ENCODE measurements at places on chromosomes 2 and 18.

GRCh38 chr2:141041281-141041680, 1089.5 kb downstream of the LRP1B start:
- DNase-seq, result no peak

DNA sequence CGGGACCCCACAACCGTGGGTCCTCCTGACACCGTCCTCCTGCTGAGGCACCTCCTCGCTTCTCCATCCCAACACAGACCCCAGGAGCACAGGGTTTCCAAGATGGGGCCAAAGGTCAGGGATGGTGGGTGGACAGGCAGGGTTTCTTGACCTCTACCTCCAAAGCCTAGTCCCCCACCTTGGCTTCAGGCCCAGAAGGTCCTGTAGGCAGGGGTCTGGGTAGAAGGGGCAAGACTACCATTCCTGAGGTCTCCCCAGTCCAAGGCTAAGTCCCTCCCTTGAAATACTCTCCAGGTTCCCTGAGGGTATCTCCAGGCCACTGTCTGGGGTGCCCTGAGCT, 7.1 kb downstream of the CYP26B1 start:
- DNase-seq, result no peak

DNA sequence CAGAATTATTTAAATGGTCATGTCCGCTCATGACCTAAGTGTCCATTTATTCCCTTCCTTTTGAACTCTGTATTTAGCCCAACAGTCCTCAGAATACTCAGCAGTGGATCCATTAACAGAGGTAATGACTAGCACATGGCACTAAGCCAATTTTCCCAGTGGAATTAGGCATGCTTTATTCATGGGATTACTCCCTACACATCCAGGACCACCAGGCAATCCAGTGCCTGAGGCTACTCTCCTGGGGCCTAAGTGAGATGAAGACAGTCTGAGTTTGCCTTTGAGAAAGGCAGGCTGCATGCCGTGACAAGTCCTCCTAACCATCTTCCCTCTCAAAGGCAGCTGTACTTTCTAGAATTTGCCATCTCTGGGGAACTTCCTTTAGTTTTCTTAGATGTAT, 128.6 kb downstream of the SPOPL start:
- DNase-seq, result no peak

GRCh38 chr2:32951672-32952071, 4.9 kb downstream of the LTBP1 start:
- DNase-seq, result no peak

DNA sequence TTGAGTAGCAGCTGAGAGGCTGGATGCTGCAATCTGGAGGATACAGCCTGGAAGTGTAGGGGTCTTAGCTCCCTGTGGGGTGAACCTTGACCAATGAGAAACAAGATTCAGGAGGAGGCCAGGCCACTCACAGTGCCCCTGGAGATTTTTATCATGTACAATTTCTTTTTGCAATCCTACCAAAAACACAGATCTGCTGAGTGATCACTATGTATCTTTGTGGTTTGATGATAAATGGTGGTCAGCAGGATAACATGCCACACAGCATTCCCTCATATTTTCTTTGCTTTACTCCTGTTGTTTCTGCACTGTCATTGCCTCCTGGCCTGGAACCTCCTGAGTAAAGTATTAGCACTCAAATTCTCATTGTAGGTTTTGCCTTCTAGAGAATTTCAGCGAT, 357.9 kb downstream of the THSD7B start:
- no peak for DNase-seq

- DNase-seq, result no peak
Observed at GRCh38 chr2:224085246-224085645, 46.2 kb upstream of the SERPINE2 start.

GRCh38 chr2:31054842-31055388, 83.3 kb downstream of the GALNT14 start:
- no peak for DNase-seq

GRCh38 chr18:46761059-46761769, 4.4 kb upstream of the ST8SIA5 start:
- no peak for DNase-seq

DNA sequence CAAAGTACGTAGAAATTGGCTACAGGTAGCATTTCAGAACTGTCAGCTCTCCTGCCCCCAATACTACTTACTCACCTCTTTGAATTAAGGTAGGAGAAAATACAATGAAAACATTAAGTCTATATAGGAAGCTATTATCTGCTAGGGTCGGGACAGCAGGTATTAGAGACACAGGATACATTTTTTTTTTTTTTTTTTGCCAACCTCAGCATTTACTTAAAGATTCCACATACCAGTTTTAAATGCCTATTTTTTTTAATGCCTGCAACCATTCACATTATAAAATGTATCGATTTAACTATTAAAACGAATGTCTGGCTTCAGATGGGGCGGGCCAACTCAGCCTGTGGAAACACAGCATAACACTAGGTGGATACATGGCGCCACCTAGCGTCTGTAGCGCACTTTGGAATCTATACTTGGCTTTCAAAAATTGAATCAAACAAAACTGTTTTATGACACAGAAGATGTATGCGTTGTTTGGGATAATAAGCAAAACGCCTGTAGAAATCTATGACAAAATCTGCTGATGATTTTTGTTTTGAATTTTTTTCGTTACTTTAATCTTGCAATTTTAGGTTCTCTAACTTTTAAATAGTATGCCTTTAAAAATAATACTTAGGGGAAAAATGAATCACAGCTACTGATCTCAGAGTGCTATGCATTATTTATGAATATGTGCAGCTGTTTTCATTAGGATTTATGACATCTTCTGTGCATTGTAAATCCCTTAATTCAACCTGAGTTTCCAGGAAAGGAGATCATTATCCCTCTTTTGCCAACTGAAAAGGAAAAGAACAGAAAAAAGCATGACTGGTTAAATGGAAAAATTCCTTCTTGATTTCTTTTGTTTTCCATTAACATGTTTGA, 261.0 kb downstream of the NYAP2 start:
- peak; percentile 66 for DNase-seq

GRCh38 chr2:174247474-174248186, 702 bp downstream of the OLA1 start:
- DNase-seq, result no peak

DNA sequence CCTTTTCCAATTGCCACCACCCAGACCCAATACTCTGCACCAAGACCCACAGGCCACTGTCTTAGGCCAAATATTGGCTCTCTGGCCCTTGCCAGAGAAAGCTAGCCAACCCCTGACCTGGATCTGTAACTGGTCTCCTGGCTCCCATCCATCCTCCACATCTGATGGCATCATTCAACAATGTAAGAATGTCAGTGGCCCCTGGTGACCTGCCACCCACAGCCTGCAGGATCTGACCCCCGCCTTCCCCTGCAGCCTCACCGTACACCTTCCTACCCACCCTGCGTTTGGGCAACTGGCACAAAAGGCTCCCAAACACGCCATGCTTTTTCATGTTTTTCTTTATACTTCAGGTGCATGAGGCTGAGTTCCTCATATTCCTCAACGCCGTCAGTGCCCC, 60.0 kb upstream of the ASAP2 start:
- DNase-seq, result no peak

DNA sequence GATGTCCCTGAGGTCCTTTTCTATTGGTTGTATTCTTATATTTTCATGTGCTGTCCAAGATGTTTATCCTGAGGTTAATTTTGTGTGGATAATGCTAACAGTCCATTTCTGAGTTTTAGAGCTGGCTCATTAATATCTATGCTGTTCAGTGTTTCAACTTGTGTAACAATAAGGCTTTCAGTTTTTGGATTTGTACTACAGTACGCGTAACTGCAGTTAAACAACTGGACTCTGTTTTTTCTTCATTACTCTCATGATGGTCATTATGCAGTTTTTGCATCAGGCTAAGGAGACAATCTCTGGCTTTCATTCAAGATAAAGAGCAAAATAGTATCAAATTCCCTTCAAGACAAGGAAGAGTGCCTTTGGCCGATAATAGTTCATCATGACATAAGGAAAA, 1364.8 kb downstream of the DPP10 start:
- DNase-seq, result no peak

GRCh38 chr18:79069717-79070151, 540 bp downstream of the ATP9B start:
- no peak for DNase-seq

DNA sequence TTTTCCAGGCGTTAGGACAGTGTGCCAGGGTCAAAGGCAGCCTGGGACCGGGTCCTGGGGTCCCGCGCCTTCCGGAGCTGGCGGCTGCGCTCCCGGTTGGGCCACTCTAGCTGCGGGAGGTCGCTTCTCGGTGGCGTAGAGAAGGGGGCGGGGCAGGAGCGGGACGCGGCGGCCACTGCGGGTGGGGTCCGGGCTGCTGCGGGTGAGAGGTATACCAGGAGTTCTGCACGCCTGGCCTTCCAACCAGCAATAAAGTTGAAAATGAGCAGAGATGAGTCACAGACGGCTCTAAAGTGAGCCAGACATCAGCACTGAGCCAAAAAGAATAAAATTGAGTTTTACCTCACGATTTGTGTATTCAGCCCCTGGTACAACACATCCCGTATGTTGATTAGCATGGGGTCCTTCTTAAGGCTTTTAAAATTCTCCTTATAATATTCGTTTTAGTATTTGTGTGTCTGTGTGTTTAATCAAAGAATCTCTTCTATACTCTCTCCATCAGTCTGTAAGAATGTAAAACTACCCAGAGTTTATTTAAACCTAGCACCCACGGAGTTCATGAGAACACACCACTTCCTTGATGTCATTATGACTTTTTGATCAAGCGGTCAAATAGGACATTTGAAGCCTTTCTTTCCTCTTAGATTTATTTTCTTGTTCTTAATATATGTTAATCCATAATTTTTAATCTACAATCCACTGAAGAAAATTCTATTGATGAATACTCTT, at the start of gene C1GALT1C1L:
C1GALT1C1L (minus strand) TSS at position 108 of the 729 bp plus-strand sequence; CDS start at position 1, 107 bp downstream.
- peak; percentile 2 for DNase-seq

DNA sequence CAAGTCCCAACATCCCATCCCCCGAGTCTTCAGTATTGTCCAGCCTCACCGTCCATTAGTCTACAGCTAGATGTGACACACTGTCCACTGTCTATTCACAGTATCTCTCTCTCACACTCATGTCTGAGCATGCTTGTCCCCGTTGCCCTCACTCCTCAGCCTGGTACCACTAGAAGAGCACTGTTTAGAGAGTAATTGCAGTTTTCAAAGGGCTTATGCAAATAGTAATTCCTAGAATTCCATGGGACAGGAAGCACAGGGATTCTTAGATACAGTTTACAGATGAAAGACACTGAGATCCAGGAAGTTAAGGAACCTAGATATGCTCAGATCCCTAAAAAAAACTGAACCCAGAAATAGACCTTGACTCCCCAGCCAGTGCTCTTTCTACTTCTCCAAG, 125.5 kb downstream of the MYO5B start:
- no peak for DNase-seq

DNA sequence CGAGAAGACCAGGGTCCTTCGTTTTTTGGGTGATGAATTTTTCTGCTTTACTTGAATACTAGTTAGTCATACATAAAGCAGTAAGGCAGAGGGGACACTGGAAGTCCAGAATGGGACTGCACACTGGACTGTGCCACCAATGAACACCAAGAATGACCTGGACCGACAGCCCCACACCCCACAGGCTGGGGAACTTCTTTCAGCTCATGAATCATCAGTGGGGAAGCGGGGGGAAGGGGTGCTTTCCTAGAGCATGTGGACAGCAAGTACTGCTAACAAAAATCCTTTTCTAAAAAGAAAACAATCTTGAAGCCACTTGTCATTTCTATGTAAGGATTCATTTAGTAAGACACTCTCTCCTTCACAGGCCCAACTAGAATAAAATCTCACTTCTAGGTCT, 86.0 kb downstream of the DTNB start:
- no peak for DNase-seq

DNA sequence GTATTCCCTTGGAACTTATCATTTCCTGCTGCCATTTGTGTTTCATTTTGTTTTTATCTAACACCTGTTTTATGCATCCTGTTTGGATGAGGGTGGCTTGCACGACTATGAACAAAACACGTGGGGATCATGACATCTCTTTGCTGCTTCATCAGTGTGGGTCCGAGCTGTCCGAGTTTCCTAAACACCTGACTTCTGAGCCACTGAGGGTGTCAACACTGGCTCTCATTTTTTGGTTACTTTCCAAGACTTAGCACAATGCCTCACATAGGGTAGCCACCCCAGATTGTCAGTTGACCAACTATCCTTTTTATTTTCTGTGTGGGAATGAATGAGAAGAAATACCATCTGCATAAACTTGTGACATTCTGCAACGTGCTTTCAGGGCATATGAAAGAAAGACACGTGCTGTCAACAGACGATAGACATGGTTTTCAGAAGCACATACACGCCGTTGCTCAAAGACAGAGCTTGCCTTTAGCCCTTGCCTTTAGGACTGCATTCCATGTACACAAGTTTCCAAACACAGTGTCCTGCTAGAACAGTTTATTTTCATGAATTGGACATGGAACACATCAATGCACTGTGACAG, 166.7 kb downstream of the MYT1L start:
- DNase-seq, result no peak

- peak; percentile 28 for DNase-seq
Observed at GRCh38 chr2:229800997-229801754, 86.8 kb upstream of the DNER start.

GRCh38 chr2:233690444-233690843, 2.2 kb upstream of the UGT1A6 start:
- no peak for DNase-seq

DNA sequence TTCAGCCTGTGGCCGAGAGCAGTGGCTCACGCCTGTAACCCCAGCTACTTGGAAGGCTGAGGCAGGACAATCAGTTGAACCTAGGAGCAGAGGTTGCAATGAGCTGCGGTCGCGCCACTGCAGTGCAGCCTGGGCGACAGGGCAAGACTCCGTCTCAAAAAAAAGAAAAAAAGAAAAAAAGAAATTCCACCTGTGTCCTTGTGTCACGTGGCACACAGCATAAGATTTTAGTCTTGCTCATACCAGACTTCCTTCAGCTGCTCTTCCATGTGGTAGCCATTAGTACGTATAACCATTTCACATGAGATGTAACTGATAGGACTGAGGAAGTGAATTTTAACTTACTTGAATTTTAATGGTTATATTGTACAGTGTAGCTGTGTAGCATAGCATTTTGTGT, 4.0 kb downstream of the NOP58 start:
- DNase-seq, result no peak

DNA sequence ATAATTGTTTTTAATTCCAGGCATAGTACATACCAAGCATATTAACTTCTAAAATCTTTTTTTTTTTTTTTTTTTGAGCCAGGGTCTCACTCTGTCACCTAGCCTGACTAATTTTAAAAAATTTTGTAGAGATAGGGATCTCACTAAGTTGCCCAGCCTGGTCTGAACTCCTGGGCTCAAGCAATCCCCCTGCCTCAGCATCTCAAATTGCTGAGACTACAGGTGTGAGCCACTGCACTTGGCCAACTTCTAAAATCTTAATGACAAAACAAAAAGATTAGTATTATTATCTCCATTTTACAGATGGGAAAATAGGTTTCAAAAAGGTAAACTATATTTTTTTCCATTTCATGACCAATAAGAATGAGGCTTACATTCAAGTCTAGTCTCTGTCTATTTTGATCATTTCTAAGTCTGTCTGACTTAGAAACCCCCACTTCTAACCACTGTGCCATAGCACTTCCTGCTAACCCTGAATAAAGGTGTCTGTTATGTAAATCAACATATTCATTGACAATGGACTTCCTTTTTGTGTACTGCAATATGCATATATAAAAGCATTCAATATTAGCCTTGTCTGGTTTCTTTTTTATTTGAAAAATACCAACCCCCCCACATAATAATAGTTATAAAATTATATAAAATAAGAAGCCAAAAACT, 28.7 kb upstream of the ZEB2 start:
- DNase-seq, result no peak
